Activated CD4-positive, alpha-beta memory T cell treated with anti-CD3 and anti-CD28 coated beads for 36 hours (primary cell): ENCODE measurements at places on chromosomes 16 and 17.

DNA sequence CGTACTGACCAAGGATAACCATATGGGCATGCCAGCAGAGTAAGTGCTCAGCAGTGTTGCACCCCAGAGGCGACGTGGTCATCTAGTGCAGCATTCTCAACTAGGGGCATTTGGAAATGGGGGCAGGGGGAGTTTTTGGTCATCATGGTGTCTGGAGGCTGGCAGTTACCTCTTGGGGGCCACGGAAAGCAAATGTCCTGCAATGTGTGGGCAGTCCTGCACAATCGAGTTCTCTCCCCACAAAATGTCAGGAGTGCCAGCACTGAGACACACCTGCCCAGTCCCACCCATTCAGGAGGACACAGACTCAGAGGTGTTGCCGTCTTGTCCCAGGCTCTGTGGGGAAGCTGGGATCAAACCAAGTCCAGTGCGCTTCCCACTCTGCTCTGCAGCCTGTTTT, 3.0 kb downstream of the RASL10B start:
- DNase-seq, result no peak

- peak; percentile 27 for DNase-seq
Measured at GRCh38 chr17:17784657-17785267, 52.0 kb downstream of the SREBF1 start.

GRCh38 chr17:12028611-12029010, 7.9 kb downstream of the MAP2K4 start:
- DNase-seq, result no peak

- DNase-seq, result no peak
Measured at GRCh38 chr17:73703917-73704316, 59.7 kb upstream of the SDK2 start.

DNA sequence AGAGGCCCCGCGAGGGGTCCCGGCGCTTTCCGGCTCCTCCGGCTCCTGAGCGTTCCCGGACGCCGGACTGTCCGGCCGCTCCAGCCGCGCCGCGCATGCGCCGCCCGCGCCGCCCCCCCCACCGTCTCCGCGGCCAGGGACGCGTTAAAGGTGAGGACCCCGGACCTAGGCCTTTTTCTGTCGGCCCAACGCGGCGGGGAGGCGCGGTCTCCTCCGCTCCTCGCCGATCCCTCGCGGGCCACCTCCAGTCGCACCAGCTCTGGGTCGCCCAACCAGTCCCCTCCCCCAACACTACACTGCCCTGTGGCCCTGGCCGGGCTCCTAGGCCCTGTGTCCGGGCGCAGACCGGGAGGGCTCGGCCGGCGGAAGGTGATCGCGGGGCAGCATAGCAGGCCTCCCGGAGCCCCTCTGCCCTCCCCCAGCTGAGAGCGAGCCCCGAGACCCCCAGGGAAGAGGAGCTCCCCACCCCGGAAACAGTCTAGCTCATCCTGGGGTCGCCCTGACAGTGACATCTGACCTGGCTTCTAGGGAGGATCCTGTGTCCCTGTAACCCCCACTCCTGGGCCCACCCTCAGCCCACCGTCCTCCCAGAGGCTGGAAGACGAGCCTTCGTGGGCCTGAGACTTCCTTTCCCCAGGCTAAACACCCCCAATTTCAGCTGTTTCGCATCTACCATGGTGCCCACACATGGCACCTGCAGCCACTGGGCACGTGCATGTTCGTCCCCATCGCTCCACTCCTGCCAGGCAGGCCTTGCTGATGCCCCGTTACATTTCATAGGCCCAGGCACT, 14.7 kb upstream of the BCAR1 start:
- DNase-seq, result no peak

DNA sequence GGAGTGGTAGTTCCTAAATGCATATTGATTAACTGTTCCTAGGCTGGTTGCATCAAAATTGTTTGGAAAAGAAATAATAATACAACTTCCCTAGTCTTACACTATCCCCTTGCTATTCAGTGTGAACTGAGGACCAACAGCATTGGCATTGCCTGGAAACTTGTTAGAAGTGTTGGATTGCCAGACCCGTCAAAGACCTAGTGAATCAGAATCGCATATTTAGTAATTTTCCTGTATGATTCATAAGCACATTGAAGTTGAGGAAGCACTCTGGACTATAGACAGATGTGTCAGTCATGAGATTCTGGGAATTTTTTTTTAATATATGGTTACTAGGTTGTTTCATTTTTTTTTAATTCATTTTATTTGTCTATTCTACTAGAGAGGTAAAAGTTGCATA, 34.7 kb upstream of the KCNJ16 start:
- no peak for DNase-seq

GRCh38 chr16:85995541-85996423, 96.8 kb downstream of the IRF8 start:
- DNase-seq, result peak; percentile 52

- DNase-seq, result peak; percentile 9
Measured at GRCh38 chr17:40555296-40556190, 9.7 kb downstream of the CCR7 start.

- peak; percentile 84 for DNase-seq
Measured at GRCh38 chr16:23670137-23670776, 8.4 kb upstream of the PLK1 start.

DNA sequence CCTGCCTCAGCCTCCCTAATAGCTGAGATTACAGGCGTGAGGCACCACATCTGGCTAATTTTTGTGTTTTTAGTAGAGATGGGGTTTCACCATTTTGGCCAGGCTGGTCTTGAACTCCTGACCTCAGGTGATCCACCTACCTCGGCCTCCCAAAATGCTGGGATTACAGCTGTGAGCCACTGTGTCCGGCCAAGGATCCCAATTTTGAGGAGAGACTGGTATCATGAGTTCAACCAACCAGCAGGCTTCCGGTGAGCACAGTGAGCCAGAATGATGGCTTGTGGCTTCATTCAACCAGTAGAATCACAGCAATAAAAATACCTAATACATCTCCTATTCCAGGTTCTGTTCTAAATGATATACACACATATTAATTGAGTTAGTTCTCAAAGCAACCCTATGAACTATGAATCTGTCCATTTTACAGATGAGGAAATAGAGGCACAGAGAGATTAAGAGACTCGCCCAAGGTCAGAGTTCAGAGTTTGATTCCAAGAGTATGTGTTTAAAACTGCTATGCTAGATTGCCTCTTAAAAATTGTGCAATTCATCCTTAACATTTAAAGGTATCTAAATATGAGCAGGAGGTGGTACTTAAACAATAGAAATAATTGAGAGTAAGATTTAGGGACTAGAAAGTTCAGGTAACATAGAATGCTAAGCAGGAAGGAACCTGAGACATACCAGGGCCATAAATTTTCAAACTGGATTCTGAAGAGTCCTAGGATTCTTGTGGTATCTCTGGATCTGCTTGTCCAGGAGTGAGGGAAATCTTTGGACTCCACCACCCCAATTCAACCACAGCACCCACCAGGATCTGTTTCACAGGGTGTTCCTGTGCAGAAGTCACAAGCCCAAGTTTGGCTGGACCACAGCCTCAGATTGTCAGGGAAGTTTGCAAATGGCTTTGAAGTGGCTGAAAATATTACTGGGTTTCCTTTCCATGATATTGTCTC, 25.1 kb downstream of the CCDC42 start:
- DNase-seq, result no peak

DNA sequence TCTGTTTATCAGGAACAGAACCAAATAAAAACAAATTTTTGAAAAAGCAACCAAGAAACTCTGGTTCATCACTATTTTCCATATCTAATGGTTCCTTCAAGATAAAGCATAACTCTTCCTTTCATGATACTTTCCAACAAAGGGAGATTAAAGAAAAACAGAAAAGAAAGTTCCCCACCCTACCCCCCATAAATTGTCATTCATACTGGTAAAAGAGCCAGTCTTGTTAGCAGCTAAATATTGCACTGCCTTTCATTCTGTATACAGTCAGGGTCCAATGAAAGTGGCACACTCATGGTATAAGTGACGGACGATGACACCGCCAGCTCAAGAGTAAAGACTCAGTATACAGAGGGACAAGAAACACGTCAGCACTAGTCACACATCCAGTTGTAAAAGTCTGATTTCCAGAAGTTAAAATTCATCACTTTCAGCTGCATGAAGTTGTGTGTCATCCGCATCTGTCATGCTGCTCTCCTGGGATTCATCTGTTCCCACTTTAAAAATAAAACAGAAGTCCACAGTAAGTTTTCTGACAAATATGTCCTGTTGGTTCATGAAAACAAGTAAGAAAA, 68.5 kb downstream of the CDC27 start:
- no peak for DNase-seq

DNA sequence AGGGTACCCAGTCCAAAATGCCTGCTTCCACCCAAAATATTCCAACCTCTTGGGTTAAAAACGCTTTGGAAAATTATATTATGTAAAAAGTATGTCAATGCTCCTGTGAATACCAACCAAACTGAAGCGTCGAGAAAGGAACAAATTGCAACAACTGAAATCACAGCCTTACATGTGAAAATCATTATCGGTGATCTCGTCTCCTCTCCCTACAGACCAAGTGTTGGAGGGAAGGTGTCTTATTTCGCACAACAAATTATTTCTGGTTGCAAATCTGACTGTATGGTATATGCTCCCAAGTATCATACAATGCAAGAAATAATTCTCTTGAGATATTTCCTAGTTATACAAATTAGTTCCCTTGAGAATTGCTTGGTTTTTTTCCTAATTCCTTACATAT, 89.3 kb upstream of the CDYL2 start:
- no peak for DNase-seq

DNA sequence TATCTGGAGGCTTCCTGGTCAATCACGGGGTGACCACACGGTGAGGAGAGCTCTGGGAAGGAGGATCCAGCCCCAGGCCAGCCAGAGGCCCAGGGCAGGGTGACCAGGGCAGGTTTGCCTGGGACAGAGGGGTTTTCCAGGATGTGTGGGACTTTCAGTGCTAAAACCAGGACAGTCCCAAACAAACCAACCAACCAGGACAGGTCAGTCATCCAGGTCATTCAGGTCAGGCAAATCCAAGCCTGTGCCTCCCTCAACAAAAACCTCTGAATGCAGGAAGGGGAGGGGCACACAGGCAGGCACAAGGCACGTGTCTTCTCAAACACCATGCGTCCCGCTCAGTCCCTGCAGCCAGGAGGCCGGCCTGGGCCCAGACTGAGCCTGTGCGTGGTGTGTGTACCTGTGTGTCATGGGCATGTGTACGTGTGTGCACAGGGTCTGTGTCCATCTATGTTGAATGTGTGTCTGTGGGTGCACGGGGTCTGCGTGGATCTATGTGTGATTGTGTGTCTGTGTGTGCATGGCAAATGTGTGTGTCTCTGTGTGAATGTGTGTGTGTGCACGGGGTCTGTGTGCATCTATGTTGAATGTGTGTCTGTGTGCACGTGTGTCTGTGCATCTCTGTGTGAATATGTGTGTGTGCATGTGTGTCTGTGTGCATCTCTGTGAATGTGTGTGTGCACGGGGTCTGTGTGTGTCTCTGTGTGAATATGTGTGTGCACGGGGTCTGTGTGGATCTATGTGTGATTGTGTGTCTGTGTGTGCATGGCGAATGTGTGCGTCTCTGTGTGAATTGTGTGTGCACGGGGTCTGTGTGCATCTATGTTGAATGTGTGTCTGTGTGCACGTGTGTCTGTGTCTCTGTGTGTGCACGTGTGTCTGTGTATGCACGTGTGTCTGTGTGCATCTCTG, 78.9 kb downstream of the RTN4RL1 start:
- no peak for DNase-seq
